ENCODE measurements at places on chromosomes 6 and 20.

- DNase-seq, result no peak
Observed at GRCh38 chr20:13271977-13272975, 51.2 kb downstream of the ISM1 start.

DNA sequence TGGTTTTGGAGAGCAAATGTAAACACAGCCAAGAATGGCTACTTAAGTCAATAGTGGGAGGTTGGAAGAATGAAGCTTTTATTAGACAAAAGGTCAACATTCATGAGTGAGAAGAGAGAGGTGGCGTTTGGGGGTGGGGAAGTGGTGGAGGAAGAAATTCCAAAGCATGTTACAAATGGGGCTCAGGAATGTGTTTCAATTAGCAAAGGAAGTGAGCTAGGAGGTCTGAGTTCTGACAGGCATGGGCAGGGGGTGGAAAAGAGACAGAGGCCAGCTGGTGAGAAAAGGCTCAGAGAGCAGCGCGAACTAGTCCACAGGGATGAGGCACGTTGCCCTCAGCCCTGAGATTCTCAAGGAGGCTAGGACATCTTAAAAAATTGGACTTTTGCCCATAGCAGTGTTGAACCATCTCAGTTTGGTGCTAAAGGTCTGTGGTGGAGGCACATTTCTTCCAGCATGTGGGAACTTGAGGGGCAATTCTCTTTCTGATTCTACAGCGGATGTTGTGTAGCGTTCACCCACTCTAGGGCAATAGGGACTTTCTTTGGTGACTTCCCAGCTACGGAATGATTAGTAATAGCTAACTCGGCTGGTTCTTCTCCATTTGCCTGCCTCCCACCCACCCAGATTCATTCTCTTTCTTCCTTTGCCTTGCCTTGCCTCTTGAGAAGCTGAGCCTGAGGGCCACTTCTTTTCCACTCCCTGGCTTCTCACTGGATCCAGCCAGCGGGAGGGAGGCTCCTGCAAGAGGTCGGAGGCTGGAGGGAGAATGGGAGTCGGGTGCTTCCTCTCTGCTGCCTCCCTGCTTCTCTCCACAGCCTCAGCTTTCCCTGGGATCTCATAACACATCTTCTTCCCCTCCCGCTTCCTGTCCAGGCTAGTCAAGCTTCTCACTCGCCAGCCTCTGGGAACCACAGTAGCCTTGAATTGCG is 45.1 kb upstream of the NEDD9 start:
- no peak for DNase-seq

- DNase-seq, result no peak
Observed at GRCh38 chr6:126534401-126534800, 194.5 kb downstream of the CENPW start.

DNA sequence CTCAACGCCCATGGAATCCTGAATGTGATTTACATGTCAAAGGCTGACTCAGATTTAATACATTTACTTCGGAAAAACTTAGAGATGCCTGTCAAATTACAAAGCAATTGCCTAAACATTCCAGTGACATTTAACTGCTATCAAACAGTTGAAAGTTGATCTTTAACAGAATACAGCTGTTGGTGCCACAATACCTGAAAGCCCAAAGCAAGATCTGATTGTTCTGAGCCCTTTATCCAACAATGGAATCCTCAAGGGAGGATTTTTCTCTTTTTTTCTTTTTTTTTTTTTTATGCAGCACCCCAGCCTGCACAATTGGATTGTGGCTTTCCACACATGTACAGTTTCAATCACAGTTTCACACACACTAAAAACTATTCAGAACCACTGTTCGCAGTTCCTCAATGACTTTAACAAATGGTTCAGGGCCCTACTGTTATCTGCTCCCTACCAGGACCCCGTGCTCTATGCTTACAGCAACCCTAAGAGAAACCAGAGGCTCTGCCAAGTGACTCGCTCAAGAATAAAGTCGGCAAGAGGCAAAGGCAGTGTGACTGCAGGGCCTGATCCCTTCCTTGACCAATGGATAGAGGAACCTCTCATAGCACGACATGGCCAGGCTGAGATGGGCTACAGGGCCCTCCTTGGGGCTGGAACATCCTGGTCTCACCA is 33.3 kb downstream of the EPB41L2 start:
- DNase-seq, result no peak

DNA sequence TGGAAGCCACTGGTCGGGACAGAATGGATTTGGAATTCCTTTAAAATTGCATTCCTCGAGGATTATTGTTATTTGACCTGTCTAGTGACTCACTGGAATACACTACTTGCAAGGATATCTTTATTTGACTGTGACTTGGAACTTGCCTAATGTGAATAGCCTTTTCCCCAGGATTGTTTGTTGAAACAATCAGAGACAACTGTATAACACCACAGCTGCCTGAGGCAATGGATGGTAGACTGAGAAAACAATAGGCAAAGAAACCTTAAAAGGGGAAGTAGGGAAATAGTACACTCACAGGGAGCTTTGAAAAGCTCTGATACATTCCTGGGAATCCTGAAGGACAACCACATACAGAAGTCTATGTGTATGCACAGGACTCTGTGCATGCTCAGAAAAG is 465.3 kb downstream of the BMP2 start:
- DNase-seq, result no peak

GRCh38 chr6:2804516-2804915 is 37.1 kb downstream of the SERPINB1 start:
- no peak for DNase-seq

DNA sequence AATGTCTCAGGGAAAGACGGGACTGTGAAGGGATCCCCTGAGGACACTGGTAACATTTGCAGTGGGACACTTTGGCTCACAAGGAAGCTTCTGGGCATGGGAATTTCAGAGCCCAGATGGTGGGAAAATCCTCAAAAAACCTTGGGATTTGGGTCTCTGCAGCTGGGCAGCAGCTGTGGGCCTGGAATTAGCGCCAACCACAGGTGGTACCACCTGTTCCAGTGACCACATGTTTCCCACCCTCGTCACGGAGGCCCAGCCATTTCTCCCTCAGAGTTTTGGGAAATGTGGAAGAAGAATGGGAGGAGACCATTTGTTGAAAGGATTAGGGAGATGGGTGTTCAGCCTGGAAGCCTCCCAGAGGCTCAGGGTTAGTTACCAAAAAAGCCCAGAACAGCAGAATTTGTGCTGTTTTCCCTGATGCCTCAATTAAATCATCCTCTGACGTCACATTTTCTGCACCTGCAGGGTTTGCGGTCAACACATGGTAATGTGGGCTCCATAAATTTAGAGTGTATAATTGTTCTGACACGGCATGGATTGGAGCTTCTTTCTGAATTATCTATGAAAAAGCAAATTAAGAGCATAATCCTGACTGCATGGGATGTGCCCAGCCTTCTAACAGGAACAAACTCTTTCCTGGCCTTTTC is 34.4 kb downstream of the EDN3 start:
- no peak for DNase-seq

DNA sequence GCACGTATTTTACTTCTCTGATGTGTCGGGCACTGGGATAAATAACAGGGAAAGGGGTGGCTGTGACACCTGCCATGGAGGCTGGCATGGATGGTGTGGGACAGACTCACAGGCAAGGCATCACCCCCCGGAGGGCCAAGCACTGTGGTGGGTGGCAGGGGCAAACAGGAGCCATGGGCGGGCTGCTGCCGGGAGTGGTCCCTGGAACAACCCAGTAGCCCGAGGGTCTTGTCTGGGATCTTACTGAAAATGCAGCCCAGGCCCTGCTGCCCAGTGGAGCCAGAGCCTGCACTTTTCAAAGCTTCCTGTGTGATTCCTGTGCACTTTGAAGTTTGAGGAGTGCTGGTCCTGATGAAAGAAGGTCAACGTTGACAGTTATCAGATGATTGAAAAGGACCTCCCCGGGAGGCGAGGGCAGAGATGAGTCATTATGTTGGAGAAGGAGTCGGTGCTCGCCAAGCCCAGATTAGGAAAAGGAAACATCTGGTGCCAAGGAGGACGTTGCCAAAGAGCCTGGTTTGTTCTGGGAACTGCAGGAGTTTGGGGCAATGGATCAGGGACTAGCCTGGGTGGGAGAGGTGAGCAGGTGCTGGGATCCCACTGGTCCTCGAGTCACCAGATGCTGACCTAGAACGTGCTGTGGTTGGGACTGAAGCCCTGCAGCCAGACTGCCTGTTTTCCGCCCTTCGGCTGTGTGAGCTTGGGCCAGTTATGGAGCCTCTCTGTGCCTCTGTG is 130.0 kb upstream of the GGTLC1 start:
- no peak for DNase-seq

GRCh38 chr20:59473742-59474141 is 130.6 kb upstream of the PHACTR3 start:
- no peak for DNase-seq

DNA sequence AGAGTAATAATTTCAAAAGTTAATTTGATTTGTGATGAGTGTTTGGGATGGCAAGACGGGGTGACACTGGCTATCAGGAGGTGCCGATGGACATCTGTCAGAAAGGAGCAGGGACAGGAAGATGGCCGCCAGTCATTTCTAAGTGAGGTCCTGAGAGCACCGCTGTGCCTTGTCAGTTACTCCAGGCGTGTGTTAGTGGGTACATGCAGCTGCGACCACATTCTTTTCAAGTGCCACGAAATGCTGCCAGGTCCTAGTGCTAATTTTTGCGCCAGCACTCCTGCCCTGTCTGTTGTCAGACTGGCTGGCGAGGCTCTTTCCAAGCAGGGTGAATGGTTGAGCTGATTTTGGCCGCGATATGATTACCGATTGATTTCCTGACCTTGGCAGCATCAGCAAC is 64.6 kb upstream of the INSM1 start:
- no peak for DNase-seq

DNA sequence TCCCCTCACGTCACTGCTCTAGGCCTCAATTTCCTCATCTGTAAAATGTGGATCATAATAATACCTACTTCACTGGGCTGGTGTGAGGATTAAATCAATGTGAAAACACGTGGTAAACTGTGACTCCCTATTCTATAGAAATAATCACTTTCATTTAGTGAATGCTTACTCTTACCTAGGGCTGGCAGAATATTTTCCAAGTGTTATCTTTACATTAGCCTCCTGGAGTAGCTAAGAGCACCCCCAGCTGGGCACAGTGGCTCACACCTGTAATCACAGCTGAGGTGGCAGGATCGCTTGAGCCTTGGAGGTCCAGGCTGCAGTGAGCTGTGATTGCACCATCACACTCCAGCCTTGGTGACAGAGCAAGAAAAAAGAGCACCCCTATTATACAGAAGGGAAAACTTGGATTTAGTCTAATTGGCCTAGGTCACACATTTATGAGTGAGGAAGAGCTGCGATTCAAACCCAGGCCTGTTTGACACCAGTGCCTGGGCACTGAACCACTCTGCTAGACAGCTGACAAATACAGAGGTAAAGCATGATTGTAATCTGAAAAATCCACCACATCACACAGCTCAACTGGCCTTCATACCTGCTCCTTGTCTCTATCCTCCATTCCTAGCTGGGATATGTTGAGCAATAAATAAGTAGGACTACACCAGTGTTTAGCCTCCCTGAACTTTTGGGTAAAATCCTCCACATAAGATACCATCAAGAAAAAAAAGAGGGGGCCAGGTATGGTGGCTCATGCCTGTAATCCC is 1.4 kb upstream of the SNTA1 start:
- DNase-seq, result peak; percentile 14

DNA sequence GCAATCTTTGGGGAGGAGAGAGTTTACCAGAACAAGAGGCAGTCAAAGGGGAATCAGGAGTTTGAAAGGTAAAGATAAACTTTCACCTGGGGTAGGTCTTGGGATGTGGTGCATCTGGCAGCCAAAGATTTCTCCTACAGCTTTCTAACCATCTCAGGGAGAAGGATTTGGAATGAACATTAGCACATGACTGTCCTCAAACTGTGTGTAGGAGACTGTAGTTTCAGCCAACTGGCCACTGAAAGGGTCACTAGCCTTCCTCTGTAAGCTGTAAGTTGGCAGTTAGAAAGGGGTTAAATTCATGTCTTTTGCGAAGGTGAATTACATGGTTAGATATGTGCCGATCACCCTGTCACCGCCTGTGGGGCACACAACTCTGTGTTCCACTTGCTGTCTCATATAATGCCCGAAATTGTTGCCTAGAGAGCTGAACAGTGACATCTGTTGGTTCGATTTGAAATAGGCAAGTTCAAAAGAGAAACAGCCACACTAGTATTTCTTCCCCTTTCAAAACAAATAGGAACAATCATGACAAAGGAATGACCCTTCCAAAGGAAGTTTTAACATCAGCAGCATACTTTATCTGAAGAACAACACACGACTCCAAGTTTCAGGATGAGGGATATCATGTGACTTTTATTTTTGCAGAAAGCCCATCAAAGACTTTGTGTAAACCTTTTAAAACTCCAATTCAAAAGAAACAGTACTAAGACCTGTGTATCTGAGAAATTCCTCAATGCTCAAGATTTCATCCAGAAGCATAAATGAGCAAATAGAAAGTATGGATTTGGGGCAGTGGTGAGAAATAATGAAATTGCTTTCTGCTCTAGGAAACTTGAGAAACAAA is 1.1 kb upstream of the OPN5 start:
- no peak for DNase-seq

- no peak for DNase-seq
Observed at GRCh38 chr20:49599746-49600113, 31.8 kb upstream of the PTGIS start.

DNA sequence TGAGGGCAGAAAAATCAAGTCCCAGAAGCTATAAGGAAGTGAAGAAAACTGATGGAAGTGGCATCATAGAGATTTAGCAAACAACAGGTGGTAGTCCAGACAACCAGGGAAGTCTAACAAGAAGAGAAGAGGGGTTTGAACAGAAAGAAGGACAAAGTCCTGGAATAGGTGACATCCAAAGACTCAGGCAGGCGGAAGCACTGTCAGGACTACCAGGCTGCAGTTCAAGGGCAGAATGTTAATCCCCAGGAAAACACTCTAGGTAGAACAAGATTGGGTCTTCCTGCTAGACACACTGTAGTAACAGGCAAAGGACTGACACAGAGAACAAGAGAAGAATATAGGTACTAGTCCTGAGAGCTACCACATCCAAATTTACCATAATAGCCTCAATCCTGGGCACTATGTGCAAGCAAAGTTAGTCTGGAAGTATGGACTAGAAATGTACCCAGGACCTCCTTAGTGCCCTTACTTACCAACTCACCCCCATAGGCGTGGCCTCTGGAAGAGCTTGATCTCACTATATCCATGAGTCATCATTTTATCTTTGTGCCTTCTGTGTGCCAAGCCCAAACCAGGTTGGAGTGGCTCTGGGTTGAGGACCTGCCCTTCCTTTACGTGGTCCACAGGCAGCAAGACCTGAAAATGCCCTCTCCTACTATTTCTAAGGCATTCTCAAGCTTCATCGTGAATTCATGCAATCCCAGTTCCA is 2.2 kb upstream of the EPB41L2 start:
- no peak for DNase-seq

GRCh38 chr20:31516651-31517050 is 2.4 kb downstream of the HM13 start:
- DNase-seq, result no peak

GRCh38 chr6:12258591-12259075 is 31.5 kb upstream of the EDN1 start:
- no peak for DNase-seq

- no peak for DNase-seq
Observed at GRCh38 chr6:70527071-70527737, 39.5 kb upstream of the SDHAF4 start.

GRCh38 chr6:123848347-123848746 is 44.7 kb downstream of the NKAIN2 start:
- no peak for DNase-seq

Measured in stimulated activated CD4-positive, alpha-beta T cell treated with anti-CD3 and anti-CD28 coated beads, Interleukin-12 subunit alpha, Interleukin-12 subunit beta, amount 100 ng/mL, for 24 hours (primary cell).